Activated naive CD4-positive, alpha-beta T cell treated with anti-CD3 and anti-CD28 coated beads, Interleukin-2, amount 50 U/mL, for 72 hours (primary cell): ENCODE measurements at places on chromosomes 3 and 15.

DNA sequence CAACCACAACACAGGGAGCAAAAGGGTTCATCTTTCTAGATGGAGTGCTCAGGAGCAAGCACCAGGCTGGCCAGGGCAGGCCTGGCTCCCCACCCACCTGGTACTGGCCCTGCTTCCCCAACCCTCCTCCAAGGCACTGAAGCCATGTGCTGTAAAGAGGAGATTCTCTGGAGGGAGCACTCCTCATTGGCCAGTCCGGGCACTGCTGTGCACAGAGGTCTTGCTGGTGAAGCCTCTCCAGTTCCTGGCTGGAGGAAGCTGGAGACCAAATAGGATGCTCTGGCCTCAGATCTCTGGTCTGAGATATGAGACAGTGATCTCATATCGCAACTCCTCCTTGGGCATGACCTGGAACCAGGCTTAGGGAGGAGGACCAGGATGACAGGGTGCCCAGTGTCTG is 7.7 kb upstream of the SEMA3F start:
- DNase-seq, result no peak

DNA sequence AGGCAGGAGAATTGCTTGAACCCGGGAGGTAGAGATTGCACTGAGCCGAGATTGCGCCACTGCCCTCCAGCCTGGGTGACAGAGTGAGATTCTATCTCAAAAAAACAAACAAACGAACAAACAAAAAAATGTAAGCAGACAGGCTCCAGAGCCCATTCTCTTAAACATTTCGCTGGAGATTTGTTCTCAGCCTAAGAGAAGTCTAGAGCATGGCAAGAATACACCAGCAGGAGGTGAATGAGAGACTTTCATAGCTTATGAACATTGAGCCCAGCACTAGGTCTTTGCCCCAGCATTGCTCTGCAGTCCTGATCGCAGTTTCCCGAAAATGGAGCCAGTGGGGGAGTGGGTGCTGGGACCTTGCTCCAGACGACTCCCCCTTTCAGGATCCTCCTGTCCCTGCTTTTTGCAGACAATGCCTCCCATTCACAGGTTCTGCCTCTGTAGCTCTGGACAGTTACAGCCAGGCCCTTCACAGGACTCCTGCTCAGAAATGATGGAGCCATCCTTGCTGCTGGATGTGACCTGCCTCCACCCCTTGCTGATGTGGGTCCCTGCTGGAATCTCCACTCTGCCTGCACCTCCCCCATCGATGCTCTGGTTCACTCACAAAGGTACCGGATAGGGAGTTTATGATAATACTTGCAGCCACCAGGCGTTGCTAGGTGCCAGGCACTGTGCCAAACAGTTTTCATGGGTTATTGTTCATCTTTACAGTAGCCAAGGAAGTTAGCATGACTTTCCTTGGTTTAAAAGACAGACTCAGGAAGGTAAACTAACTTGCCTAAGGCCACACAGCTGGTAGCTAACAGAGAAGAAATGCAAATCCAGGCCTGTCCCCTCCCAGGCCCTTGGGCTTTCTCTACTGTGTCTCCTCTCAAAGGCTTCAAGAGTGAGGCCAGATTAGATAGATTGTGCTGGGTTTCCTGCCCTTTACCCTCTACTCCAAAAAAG is 329.7 kb upstream of the TLE3 start:
- peak; percentile 30 for DNase-seq

GRCh38 chr15:63466378-63467192 is 37.8 kb upstream of the USP3 start:
- DNase-seq, result peak; percentile 71

GRCh38 chr15:50996641-50997040 is 88.2 kb downstream of the AP4E1 start:
- no peak for DNase-seq

DNA sequence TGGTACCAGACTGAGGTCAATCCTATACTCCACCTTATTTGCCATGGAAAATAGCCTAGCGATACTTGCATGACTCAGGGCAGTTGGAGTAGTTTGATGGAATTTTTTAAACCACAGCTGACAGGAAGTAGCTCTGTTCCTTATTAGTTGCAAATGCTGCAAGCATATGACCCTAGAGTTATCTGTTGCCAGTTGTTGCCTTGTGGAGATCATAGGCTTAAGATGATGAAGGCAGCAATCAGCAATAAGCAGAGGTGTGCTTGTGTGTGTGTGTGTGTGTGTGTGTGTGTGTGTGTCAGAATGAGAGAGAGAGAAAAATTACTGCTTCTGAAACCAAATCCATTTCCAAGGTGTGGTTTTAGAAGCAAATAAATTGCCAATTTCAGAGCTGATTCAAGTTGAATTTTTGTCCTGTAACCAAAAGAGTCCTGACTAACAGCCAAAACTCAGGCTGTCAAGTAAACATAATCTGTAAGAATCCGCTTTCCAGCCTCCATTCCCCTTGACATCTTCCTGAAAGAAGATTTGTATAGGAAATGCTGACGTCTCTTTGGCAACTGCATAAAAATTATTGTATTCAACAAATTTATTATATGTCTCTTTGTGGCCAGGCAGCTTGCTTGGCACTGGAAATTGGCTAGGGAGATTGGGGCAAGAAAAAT is 141.2 kb downstream of the SERPINI1 start:
- DNase-seq, result no peak

- DNase-seq, result no peak
These were observed 627.0 kb upstream of the TBL1XR1 start for GRCh38 chr3:177824190-177824786.
